ENCODE measurements at places on chromosomes 13 and 19. TPM values are rescaled to one million over a fixed set of nuclear protein-coding genes. Genes with fewer than 3 reads are reported as not detected.

FAM98C gene
- total RNA-seq, result 53.1 TPM

DNA sequence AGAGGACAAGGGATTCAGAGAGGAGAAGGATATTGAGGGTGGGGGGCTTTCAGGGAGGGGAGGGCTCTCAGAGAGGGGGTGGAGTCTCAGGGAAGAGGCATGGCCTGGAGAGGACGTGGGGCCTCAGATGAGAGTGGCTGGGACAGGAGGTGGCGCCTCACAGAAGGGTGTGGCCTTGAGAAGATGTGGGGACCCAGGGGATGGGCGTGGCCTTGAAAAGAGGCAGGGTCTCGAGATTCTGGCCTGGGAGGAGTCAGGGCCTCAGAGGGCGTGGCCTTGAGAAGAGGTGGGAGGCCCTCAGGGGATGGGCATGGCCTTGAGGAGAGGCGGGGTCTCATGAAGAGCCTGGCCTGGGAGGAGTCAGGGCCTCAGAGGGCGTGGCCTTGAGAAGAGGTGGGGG is 23.7 kb upstream of the TNFSF14 start:
- no peaks in the 10 kb centered on the region for H3K27me3 ChIP-seq
- no peaks in the 10 kb centered on the region for H3K4me1 ChIP-seq
- H3K36me3 ChIP-seq, result no peaks in the 10 kb centered on the region
- no peak overlapping the region for H3K27ac ChIP-seq
- DNase-seq, result no peak
- no peak overlapping the region for H3K4me3 ChIP-seq

GRCh38 chr13:71634602-71635443 is 232.2 kb downstream of the DACH1 start:
- no peaks in the 10 kb centered on the region for H3K36me3 ChIP-seq
- no peak overlapping the region for H3K27ac ChIP-seq
- no peak overlapping the region for H3K4me3 ChIP-seq
- DNase-seq, result no peak
- H3K27me3 ChIP-seq, result no peaks in the 10 kb centered on the region

GRCh38 chr19:29491491-29491890 is 34.3 kb upstream of the VSTM2B start:
- no peak overlapping the region for H3K27ac ChIP-seq
- H3K27me3 ChIP-seq, result no peaks in the 10 kb centered on the region
- DNase-seq, result no peak

All from CD4-positive, alpha-beta memory T cell (primary cell).